T-helper 22 cell (primary cell): ENCODE measurements at places on chromosomes 3 and 15.

DNA sequence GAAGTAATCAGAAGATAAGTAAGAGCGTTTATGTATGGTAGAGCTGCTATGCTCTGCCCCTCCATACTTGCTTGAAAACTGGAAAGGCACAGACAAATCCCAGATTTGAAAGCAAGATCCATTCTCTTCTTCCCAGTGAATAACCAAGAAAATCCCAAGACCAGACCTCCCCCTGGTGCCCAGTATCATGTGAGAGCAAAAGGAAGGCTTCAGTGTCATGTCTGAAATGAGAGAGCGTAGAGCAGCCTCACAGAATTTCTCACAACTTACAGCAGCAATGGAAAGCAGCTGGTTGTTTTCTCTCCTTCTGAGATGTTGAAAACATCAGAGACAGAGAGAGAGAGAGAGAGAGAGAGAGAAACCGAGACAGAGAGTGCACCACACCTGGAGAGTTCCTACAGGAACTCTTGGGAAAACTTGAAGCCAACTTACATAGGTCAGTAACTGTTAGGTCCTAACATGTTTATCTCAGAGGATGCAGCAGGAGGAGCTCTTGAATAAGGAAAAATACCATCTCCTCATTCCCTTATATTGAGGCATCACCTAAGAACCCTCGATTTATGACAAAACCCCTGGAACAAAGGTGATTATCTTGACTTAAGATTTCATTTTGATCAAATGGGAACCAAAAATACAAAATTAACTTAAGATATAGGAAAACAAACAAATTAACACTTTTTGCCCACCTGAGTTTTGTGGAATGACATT, 273.3 kb downstream of the NSUN3 start:
- no peak for DNase-seq

- no peak for DNase-seq
These were observed 80.5 kb downstream of the STT3B start for GRCh38 chr3:31613177-31613576.

DNA sequence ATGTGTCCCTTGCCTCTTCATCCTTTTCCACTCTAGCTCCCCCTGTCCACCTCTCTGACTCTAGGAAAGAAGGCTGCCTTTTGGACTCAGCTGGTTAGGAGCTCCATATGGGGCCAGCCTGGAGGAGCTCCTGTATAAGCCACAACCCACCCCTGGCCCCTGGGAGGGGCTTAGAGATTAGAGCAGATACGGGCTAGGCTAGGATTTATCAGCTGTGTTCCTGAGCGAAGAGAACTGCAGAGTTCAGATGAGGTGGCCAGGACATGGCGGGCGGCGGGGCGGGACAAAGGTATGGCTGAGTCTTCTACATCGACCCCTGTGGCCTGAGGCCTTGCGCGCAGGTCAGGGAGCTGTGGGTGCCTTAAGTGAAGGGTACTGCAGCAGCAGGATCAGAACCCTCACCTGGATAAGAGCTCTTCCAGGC, 7.9 kb downstream of the NBEAL2 start:
- DNase-seq, result no peak

GRCh38 chr3:58497097-58497496, 5.2 kb downstream of the KCTD6 start:
- DNase-seq, result no peak

DNA sequence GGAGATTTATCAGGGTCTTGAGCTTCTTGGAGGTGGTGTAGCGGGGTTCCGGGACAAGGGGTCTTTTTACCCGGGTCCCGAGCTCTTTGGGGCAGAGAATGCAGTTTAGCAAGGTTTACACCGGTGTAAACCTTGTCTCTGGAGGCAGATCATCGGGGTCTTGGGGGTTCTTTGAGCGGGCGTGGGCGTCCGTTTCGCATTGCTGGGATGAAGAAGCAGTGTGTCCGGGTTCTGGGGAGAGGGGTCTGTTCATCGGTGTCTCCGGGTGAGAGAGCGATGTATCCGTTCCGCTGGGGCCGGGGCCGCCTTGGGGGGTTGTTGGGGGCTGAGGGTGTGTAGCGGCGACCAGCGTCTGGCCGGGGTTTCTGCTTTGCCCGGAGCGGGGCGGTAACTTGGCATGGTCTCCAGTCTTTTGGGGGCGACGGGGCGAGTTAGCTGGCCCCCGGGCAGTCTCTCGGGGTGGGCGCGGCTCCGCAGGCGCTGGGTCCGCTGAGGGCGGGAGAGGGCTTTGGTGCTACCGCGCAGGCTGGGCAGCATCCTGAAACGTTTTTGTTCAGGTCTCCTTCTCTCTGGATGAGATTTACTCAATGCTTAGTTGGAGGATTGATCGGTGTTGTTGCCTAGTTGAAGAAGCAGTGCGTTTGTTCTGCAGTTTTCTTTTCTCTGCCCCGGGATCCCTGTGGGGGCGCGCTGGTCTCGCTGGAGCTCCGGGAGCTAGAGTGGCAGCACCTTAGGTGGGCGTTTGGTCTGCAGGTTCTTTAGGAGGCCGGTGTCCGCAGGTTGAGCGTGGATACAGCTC, 843 bp downstream of the GLCE start:
- DNase-seq, result no peak

DNA sequence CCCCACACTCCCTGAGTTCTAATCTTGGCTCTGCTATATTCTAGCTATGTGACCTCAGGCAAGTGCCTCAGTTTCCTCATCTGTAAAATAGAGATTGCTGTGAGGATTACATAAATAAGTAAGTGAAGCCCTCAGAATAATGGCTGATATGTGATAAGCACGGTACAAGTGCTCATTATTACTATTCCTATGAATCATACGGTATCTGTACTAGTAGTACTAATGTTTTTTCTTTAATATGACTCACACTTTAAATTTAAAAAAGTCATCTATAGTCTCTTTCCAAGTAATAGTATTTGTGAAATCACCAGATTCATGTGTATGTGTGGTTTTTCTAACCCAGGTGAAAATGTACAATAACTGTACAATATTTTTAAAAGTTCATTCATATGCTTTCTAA, 58.7 kb downstream of the CLDN11 start:
- DNase-seq, result no peak

GRCh38 chr15:87345961-87346360, 910.6 kb downstream of the NTRK3 start:
- no peak for DNase-seq

DNA sequence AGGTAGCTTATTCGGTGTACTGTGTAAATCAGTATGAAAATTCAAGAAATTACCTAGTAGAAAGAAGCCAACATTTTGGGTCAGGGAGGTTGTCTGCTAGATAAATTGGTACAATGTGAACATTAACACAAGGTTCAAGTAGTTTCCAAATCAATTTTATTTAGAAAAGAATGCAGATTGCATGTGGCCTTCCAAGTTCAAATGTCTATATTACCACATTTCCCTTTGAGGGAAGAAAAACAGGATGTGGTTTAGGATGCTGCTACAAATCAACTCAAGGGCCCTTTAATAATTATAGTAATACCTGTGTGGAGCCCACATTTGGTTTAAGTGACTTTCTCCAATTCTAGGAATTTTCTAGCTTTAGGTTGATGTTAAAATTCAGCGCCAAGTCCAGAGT, 57.5 kb downstream of the CADPS start:
- DNase-seq, result no peak

DNA sequence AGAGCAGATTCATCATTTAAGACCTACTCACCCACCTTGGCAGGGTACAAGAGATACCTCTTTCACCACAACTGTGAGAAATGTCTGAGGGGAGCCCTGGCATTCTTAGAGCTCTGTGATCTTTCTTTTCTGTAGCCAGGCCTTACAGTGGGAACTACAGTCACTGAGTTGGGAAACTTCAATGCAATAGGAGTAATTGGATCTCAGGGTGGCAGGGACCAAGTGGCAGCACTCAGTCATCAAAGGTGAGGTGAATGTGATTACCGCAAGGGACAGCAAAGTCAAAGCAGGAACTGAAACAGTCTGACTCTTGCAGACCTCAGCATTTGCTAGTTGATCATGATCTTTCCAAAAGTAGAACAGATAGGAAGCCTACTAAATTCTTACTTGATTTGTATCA, 7.2 kb upstream of the MCF2L2 start:
- DNase-seq, result no peak

- DNase-seq, result no peak
These were observed 104.0 kb downstream of the NR1I2 start for GRCh38 chr3:119885746-119886530.

GRCh38 chr3:102224171-102224570, 210.6 kb upstream of the ZPLD1 start:
- DNase-seq, result no peak

GRCh38 chr3:52827866-52828376, 2.6 kb downstream of the ITIH4 start:
- no peak for DNase-seq

- DNase-seq, result no peak
These were observed 45.7 kb upstream of the MCTP2 start for GRCh38 chr15:94185547-94186236.

DNA sequence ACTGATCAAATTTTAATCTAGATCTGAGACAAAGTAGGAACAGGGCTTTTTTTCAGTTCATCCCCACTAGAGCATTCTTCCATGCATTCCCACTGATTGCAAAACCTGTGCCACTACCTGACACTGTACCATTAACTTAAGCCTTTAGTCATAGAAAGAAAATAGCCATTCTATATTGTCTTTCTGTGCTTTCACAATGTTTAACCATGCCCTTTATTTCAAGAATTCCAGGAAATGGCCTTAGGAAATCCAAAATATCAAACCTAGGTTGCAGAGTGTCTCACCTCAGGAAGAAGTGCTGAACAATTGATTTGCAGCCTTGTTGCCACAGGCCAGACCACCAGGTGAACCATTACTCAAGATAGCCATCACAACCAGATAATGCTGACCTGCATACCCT, 56.2 kb upstream of the TGFBR2 start:
- DNase-seq, result no peak

- DNase-seq, result no peak
These were observed 777 bp downstream of the GPR160 start for GRCh38 chr3:170038434-170039110.

GRCh38 chr3:18630295-18630694, 205.2 kb upstream of the SATB1 start:
- DNase-seq, result no peak

DNA sequence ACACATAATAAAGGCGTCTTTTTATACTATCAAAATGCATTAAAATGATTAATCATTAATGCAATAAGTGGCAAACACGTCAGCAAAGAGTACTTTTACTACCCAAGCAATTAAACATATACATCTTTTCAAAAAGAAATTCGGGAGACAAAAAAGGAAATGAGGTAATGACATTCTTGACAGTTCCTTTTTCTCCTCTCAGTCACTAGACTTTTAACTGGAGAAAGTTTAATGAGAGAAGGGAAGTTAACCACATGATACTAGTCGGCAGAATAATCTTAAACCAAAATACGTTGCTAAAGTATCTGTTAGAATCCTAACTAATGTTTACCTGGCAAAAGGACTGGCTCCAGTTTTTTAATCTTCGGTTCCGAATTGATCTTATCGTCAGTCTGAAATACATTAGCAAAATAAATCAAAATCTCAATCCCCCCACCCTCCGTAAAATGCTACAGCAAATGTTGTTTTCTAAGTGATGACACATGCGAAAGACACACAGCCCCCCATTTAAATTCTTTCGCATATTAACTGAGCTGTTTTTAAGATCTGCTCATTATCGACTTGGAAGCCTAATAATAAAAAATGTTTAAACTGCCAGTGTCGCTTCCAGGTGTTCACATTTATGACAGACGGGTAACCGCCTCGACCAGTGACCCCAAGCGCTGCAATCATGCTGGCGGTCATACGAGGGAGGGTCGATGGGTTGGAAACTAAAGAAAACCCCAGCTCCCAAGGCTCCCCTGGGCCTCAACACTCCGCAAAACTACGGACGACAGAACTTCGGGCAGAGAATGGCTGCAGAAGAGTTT, 778 bp downstream of the MTMR10 start:
- no peak for DNase-seq

DNA sequence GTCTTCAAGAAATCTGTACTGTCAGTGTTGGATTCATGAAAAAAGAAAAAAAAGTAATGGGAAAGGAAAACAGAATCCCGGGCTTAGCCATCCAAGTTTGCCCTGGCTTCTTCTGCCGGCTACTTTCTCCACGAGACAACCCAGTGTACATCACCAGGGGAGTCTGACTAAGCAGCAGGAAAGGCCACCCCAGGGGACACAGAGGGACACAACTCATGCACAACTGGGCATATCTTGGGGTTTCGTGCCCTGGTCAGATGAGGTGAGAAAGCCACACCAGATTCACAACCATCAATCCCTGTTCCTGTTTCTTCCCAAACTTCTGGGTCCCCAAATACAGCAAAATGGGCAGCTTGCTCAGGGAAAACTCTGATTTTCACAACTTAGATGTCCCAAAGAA, 33.2 kb downstream of the ADAMTS17 start:
- DNase-seq, result no peak

DNA sequence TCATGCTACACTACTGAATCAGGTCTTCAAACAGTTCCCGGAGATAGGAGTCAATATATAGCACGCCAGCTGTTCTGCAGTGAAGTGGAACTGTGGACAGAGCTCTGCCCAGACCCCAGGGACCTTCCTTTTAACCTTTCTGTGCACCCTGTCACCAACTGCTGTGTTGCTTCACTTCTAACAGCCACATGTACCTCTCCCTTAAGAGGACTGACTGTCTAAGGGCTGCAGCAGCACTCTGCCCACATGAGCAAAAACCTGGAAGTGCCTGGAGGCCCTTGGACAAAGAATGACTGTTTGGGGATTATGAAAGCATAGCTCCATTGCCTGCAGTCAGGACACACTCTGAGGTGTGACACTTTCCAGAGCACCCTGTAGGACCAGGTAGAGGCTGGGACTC, 88.3 kb upstream of the CTNNB1 start:
- no peak for DNase-seq

GRCh38 chr3:67377299-67377698, 277.1 kb downstream of the SUCLG2 start:
- DNase-seq, result no peak

DNA sequence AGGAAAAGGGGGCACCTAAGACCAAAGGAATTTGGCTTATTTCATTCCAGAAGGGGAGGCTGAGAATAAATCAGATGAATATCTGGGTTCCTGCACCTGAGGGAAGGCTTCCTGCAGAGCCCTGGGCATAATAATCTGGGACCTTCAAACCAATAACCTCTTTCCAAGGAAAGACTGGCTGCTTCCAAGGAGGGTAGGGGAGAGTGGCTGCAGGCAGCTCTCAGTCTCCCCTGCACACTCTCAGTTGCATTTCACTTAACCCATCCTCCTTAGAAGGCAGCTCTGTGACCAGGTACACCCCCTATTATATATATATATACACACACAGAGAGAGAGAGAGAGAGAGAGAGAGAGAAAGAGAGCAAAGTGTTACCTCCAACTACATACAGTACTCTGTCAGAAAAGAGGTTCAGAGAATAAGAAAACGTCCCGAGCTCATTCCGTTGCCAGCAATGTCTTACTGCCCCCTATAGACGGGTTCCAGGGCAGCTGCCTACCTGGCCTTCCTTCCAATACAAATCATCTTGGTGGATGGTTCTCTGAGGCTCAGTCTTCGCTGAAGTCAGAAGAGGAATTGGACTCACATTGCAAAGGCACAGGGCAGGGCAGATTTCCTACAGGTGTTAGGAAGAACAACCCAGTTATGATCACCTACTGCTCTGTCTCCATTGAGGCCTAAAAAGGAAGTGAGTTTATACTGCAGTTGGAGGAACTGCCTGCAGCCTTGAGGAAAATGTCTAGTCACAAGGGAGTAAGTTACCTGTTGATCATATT, 26.1 kb downstream of the CAPN3 start:
- no peak for DNase-seq

- no peak for DNase-seq
These were observed 37.9 kb downstream of the ACP3 start for GRCh38 chr3:132354916-132355702.
